ENCODE measurements at places on chromosomes 7 and 10. TPM values are rescaled to one million over a fixed set of nuclear protein-coding genes. Genes with fewer than 3 reads are reported as not detected.

The MSS51 gene
- total RNA-seq, result 3.9 TPM

The TCAF1 gene
- 30.8 TPM for total RNA-seq

The KIAA1217 gene
- total RNA-seq, result 34.9 TPM

The TMEM273 gene
- total RNA-seq, result 26.7 TPM

The MMRN2 gene
- 120 TPM for total RNA-seq

The GPNMB gene
- 18.1 TPM for total RNA-seq

The PKD2L1 gene
- total RNA-seq, result not detected

The CACNA2D1 gene
- 24.0 TPM for total RNA-seq

The NPY gene
- not detected for total RNA-seq

The ELFN1 gene
- total RNA-seq, result 3.9 TPM

The TDRD1 gene
- total RNA-seq, result 1.1 TPM

The SLC29A4 gene
- 2.2 TPM for total RNA-seq

The CHAT gene
- total RNA-seq, result not detected

The FAM241B gene
- total RNA-seq, result 2.8 TPM

The RHOBTB1 gene
- total RNA-seq, result 24.4 TPM

The C7orf57 gene
- total RNA-seq, result not detected

The CRTAC1 gene
- 0.35 TPM for total RNA-seq

The TMEM176A gene
- 52.8 TPM for total RNA-seq

The CNNM2 gene
- total RNA-seq, result 8.0 TPM

The FAM25G gene
- not detected for total RNA-seq

The PPP1R17 gene
- total RNA-seq, result not detected

The BUD23 gene
- 54.0 TPM for total RNA-seq

The CPA1 gene
- total RNA-seq, result 5.3 TPM

Data from spleen (tissue), 13 donors.